ENCODE measurements at places on chromosomes 2 and 18. TPM values are rescaled to one million over a fixed set of nuclear protein-coding genes. Genes with fewer than 3 reads are reported as not detected.

Gene AQP12A
- total RNA-seq = not detected

Gene STARD6
- not detected for total RNA-seq

Gene CDH20
- 0.74 TPM for total RNA-seq

GRCh38 chr18:8826971-8827370 lies 121.6 kb downstream of the MTCL1 start:
- no peak for DNase-seq

DNA sequence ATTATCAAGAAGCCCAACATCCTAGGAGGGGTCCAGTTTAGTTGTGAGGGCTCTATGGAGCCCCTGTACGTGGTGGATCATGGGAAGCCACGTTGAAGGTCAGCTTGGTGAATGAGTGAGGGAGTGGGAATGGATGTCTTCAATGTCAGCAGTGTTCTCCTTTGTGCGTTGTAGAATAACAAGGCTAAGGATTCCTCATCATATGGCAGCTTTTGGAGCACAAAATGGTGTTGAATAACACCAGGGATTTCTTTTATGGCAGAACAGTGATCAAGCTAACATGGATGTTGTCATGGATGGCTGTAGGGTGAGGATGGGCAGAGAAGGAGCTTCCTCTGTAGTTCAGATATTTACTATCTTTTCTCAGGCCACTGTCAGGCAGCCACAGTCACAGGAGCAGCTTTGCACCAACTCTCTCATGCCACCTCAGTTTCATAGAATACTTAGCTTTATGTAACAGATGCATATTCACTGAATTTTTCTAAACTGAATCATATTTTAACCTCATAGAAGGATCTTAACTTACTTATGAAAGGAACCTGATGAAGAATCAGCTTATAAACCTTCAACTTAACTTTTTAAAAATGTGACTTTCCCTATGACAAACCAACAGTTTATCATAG lies 284.5 kb upstream of the EPAS1 start:
- DNase-seq = no peak

DNA sequence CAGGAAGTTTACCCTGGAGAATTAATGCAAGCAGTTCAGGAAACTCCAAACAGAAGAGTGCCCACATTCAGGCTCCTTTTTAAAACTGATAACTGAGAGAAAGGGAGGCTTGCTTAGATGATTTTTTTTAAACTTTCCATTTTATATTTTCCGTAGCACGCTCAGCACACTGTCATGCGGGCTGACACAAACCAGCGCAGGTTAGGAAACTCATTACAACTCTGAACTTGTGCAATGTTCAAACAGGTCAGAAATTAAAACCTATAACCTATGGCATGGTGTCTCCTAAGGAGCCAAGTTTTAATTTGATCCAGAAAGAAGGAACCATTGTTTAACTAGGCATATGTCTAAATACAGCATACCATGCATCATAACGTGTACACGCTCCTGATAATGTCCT lies 117.7 kb upstream of the SMIM21 start:
- no peak for DNase-seq
